ENCODE measurements at places on chromosomes 6 and 20.

DNA sequence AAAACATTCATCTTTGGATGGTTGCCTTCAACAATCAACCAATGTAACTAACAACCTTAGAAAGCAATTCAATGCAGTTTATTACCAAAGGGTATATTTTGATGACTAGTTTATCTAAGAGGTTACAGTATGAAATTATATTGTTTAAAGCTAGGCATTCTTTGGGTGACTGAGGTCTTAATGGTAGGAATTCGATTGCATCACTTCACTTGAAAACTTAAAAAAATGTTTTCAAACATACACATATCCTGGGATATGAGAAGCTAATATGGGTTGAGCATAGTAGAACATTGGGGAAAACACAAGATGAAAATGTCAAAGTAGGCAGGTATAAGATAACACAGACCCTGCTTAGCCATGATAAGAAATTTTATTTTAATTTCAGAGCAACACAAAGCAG, 144.6 kb upstream of the BMP5 start:
- H3K27ac ChIP-seq: no peak overlapping the region
- H3K27me3 ChIP-seq: no peaks in the 10 kb centered on the region
- H3K4me3 ChIP-seq: no peak overlapping the region
- H3K4me1 ChIP-seq: no peaks in the 10 kb centered on the region
- H3K36me3 ChIP-seq: no peaks in the 10 kb centered on the region

GRCh38 chr6:160513836-160514235, 150.2 kb downstream of the LPA start:
- H3K4me1 ChIP-seq: no peaks in the 10 kb centered on the region
- no peaks in the 10 kb centered on the region for H3K36me3 ChIP-seq
- no peak overlapping the region for H3K4me3 ChIP-seq
- no peak overlapping the region for H3K27ac ChIP-seq

GRCh38 chr6:16082361-16082760, 46.5 kb upstream of the MYLIP start:
- no peak for DNase-seq
- H3K27me3 ChIP-seq: peaks cover 3% of the 10 kb centered on the region
- no peaks in the 10 kb centered on the region for H3K36me3 ChIP-seq
- no peak overlapping the region for H3K4me3 ChIP-seq
- no peak overlapping the region for H3K27ac ChIP-seq

DNA sequence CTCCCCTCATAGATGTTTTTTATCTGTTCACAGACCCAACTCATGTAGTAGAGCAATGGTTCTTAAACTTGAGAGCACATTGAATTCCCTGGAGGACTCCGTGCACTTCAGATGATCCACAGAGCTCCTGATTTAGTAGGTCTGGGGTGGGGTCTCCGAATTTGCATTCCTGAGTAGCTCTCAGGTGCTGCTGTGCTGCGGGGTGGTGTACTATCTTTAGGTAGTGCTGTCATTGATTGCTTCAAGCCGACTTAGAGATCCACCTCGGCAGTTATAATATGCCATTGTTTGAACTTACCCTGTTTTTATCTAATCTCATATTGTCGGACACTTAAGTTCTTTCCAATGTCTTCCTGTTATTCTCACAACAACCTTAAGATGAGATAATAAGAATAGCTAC, 45.0 kb downstream of the BMP2 start:
- peaks cover 15% of the 10 kb centered on the region for H3K27me3 ChIP-seq
- H3K4me1 ChIP-seq: no peaks in the 10 kb centered on the region
- H3K27ac ChIP-seq: no peak overlapping the region
- H3K36me3 ChIP-seq: no peaks in the 10 kb centered on the region

DNA sequence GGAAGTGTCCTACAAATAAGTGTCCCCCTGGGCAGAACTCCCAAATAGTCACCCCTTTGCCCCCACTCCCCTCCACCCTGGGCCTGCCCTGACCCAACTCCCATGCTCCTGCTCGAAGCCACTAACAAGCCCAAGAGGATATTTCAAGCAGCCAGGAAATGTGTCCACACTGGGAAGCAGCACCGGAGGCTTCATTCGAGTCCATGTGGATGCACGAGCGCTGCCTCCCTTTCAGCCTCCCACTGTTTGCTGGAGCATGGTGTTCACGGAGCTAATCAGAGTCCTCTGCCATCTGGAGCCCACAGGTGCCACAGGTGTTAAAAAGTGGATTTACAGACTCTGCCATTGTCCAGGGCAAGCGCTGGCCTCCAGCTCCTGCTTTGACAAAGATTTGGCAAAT, 177.6 kb downstream of the TTLL2 start:
- H3K4me1 ChIP-seq: no peaks in the 10 kb centered on the region
- no peaks in the 10 kb centered on the region for H3K36me3 ChIP-seq
- H3K4me3 ChIP-seq: no peak overlapping the region
- H3K27ac ChIP-seq: no peak overlapping the region
- no peak for DNase-seq

DNA sequence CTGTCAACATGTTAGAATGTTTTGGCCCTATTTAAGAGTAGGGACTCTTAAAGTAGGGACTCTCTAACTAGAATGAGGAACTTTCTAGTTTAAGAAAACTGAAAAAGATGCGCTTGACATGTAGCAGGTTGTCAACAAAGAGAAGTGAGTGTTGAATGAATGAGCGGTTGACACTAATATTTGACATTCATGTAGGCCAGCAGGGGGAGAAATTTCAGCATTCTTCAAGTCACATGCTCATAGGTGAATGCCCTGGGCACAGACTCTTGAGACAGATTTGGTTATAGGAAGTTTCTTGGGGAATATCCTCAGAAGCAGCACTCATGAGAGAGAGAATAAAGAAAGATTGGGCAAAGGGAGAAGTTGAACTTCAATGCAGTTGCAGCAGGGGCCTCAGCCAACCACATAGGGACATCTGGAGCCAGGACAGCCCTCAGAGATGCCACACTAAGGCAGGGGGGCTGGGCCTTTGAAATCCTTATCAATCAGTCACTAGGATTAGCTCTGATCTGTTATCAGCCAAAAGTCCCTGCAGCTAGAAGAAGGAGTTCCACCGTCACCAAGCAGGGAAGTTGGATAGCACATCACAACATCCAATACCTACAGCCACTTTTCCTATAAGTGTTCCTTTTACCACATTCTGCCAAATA, 145.1 kb upstream of the FKBP1C start:
- no peaks in the 10 kb centered on the region for H3K27me3 ChIP-seq
- H3K4me3 ChIP-seq: no peak overlapping the region
- H3K4me1 ChIP-seq: no peaks in the 10 kb centered on the region

- no peaks in the 10 kb centered on the region for H3K27me3 ChIP-seq
- no peak for DNase-seq
- H3K36me3 ChIP-seq: no peaks in the 10 kb centered on the region
Measured at GRCh38 chr6:78489874-78490273, 377.5 kb upstream of the IRAK1BP1 start.

DNA sequence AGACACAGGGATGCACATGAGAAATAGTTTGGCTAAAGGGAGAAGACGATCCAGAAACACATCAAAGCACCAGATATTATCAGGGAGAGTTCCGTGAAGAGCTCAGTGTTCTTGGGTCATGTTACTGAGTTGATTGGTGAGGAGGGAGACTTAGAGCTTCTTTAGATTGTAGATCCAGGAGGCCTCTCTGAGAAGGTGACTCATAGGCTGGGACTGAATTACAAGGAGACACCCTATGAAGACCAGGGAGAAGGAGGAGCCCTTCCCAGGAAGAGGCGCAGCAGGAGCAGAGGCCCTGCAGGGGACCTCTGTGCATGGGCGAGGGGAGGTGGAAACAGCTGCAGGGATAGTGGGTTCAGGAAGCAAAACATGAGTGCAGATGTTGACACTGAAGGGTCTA, 196.5 kb downstream of the SLC24A3 start:
- no peak overlapping the region for H3K27ac ChIP-seq
- no peaks in the 10 kb centered on the region for H3K27me3 ChIP-seq
- no peak for DNase-seq
- no peaks in the 10 kb centered on the region for H3K36me3 ChIP-seq
- H3K4me3 ChIP-seq: no peak overlapping the region

DNA sequence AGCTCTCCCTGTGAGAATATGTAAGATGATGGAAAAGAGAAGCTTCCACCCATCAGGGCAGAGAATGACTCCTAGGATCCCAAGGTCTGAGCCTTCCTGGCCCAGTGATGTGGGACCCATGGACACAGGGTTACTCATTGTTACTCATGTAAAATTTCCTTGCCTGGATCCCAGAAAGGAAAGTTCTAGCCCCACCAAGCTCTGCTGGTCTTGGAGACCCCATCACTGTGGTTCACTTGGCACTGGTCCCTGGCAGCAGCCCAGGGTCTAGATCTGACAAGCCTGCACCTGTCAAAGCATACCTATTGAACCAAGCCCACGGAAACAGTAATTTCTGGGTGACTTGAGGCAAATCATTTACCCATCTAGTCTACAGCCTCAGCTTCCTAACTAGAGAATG, 22.1 kb downstream of the MDGA1 start:
- no peaks in the 10 kb centered on the region for H3K36me3 ChIP-seq
- no peak overlapping the region for H3K4me3 ChIP-seq
- no peaks in the 10 kb centered on the region for H3K4me1 ChIP-seq
- H3K27me3 ChIP-seq: no peaks in the 10 kb centered on the region

- peaks cover 26% of the 10 kb centered on the region for H3K27me3 ChIP-seq
- no peak overlapping the region for H3K4me3 ChIP-seq
- no peak overlapping the region for H3K27ac ChIP-seq
Measured at GRCh38 chr6:28658475-28659249, 133.0 kb downstream of the GPX5 start.

GRCh38 chr20:52056203-52057062, 135.1 kb downstream of the ZFP64 start:
- H3K36me3 ChIP-seq: no peaks in the 10 kb centered on the region
- no peak overlapping the region for H3K27ac ChIP-seq
- H3K4me1 ChIP-seq: no peaks in the 10 kb centered on the region
- H3K27me3 ChIP-seq: no peaks in the 10 kb centered on the region

DNA sequence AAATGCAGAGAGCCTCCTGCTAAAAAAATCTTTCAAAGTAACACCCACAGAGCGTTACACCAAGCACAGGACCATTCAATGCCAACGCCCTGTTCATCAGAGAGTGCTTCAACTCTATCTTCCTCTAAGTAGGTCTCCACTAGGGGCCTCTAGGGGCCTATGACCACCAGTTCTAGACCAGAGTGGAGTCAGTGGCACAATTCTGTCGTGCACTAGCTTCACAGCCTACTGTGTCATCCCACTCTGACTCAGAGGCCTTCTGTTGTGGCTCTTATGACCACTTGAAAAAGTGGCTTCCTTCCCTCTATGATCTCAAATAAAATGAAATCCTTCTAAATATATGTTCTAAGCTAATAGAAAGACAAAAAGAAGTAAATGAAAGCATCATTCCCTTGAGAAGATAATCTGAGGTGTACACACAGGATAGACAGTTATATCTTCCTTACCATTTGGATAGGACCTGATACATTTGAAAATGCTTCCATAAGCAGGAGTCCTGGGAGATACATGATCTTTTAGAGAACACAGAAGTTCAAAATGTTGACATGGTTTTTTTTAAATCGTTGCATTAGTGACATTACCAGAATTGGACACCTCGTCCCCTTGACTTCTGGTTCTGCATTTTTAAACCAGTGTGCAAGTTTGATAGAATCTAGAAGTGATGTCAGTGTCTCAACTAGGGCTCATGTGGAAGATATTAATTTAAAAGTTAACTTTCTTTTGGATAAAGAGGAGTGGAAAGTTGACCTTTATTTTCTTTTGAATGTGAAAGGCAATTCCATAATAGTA, 151.9 kb downstream of the SH3BGRL2 start:
- no peak overlapping the region for H3K4me3 ChIP-seq
- no peak for DNase-seq
- no peaks in the 10 kb centered on the region for H3K36me3 ChIP-seq

- H3K36me3 ChIP-seq: no peaks in the 10 kb centered on the region
- no peaks in the 10 kb centered on the region for H3K4me1 ChIP-seq
- H3K4me3 ChIP-seq: no peak overlapping the region
- no peak for DNase-seq
Measured at GRCh38 chr6:80988892-80989291, 763.6 kb downstream of the TENT5A start.

All from DND-41 (cell line).